ENCODE measurements at places on chromosomes 13 and 19. TPM values are rescaled to one million over a fixed set of nuclear protein-coding genes. Genes with fewer than 3 reads are reported as not detected.

DNA sequence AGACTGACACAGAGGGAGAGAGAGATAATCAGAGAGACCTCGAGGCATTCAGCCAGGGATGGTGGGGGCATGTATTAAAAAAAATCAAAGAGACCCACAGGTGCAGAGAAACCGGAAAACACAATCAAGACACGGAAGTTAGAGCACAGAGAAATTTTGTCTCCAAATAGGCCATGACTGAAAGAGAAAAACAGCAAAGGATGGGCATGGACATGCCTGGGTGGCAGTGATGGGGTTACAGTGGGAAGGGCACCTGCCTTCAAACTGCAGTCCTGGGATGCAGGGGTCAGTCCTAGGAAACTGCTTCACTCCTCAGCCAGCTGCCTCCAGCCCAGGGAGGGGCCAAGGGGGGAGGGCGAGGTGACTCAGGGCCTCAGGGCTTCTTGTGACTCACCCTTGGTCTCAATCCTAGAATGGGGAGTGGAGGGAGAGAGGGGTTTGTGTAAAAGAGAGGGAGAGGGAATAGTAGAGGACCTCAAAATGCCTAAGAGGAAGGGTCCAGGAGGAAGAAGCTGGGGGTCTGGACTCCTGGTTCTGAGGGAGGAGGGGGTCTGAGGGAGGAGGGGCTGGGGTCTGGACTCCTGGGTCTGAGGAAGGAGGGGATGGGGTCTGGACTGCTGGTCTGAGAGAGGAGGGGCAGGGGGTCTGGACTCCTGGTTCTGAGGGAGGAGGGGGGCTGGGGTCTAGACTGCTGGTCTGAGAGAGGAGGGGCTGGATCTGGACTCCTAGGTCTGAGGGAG, 3.6 kb upstream of the KCNN4 start:
- no peak for DNase-seq

DNA sequence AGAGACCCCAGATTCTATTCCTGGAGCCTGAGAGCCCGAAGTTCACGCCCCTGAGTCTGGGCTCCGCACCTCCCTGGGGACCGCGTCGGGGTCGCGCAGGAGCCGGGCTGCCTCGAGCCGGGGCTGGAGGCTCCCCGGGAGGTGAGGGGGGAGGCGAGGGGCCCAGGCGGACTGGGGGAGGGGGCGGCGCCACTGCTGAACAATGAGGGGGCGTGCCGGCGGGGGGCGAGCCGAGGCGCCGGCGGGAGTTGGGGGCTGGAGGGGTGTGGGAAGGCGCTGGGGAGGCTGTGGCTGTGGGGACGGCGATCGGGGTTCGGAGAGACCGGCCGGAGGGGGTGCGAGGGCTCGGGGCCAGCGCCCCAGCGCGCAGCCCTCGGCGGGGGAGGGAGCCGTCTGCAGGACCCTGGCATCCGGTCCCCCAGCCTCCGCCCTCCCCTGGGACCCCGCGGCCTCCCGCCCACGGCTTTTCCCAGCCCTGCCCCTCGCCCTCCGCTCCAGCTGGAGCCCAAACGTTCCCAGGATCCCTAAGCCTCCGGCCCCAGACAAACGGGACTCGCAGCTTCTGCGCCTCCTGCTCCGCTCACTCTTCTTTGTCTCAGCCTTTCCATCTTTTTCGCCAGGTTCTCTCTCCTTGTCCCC, 922 bp downstream of the PLEKHG2 start:
- DNase-seq, result peak; percentile 87

Gene MCF2L
- 60.7 TPM for total RNA-seq

- DNase-seq, result no peak
These were observed 2.8 kb downstream of the ZNF814 start for GRCh38 chr19:57886046-57886445.

Gene IZUMO4
- 3.1 TPM for total RNA-seq

GRCh38 chr19:38656171-38656981, 8.9 kb downstream of the ACTN4 start:
- no peak for DNase-seq

DNA sequence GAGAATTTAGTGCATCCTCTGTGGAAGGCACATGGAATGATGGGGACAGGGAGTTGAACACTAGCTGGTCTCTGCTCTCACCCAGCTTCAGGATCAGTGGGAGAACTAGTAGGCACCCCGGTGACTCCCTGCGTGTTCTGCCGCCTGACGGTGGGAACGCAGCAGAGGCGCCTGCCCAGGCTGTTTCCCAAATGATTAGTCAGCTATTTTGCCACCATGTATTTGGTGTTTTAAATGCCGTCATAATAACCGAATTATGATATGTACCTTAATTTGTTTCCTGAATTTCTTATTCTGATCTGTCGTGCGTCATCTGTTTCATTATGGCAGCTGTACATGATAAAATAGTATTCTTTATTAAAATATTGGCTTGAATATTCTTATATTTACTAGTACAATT, 115.9 kb upstream of the GJB6 start:
- DNase-seq, result no peak

GRCh38 chr19:38389957-38390924, 1.7 kb downstream of the SPRED3 start:
- no peak for DNase-seq

- DNase-seq, result no peak
These were observed 4.3 kb downstream of the OR7A5 start for GRCh38 chr19:14830702-14831101.

DNA sequence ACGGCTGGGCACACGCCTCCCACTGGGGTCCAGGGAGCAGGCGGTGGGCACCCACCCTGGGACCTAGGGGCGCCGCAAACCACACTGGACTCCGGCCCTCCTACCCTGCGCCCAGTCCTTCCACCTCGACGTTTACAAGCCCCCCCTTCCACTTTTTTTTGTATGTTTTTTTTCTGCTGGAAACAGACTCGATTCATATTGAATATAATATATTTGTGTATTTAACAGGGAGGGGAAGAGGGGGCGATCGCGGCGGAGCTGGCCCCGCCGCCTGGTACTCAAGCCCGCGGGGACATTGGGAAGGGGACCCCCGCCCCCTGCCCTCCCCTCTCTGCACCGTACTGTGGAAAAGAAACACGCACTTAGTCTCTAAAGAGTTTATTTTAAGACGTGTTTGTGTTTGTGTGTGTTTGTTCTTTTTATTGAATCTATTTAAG, 1.6 kb downstream of the JUNB start:
- no peak for DNase-seq

GRCh38 chr13:100517135-100517534, 71.5 kb downstream of the GGACT start:
- DNase-seq, result no peak

DNA sequence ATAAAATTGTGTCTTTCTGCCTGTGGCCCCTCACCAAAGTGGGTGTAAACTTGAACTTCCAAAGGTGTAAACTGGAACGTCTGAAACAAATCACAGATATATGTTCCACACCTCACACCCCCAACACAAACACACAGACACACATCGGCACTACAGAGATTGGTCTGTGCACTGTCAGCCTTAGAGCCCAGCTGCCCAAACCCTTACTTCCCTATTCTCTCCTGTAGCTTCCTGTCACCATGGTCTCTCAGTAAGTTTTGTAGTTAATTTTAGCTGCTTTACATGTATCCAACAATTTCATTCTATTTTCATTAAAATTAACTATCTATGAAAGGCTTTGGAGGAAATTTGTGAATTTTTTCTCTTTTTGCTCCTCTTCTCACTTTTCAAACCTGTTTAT, 5.4 kb downstream of the TM9SF2 start:
- no peak for DNase-seq

All from tongue (tissue), 3 donors.